Activated T-helper 2 cell treated with anti-CD3 and anti-CD28 coated beads, Interferon-gamma antibody, Interleukin-2, Interleukin-4, amounts not matched to agents 10 μg/mL and 5 μg/mL and 100 μg/mL, durations not matched to agents 14 hours and 24 hours and 36 hours (primary cell): ENCODE measurements at places on chromosomes 1 and 21.

DNA sequence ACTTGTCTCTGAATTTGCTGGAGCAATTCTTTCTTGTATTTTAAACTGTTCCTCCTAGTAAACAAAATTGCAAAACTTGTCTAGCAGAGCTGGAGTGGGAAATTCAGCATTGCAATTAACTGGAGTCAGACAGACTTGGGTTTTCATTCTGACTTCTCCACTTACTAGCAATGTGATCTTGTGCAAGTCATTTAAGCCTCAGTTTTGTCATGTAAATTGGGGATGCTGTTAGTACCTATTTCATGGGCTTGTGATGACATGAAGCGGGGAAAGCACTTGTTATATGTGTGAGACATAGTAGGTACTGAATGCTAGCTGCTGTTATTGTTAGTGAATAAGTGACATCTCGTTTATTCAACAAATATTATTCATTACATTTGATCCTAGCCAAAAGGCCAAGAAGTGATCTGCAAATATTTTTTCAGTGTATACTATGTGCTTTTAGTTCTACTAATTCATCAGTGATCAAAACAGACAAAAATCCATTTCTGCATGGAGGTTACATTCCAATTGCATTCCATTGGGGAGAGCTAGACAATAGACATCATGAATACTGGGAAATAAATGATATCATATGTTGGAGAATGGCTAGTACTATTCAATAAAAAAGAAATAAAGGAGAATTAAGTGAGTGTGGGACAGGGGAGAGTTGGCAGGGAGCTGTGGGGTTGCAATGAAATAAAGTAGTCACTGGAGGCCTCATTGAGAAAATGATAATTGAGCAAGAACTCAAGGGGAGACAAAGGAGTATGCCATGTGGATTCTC, 47.1 kb downstream of the CACHD1 start:
- no peak overlapping the region for H3K27ac ChIP-seq
- no peaks in the 10 kb centered on the region for H3K4me1 ChIP-seq
- no peak overlapping the region for H3K4me3 ChIP-seq
- peaks cover 9% of the 10 kb centered on the region for H3K27me3 ChIP-seq

DNA sequence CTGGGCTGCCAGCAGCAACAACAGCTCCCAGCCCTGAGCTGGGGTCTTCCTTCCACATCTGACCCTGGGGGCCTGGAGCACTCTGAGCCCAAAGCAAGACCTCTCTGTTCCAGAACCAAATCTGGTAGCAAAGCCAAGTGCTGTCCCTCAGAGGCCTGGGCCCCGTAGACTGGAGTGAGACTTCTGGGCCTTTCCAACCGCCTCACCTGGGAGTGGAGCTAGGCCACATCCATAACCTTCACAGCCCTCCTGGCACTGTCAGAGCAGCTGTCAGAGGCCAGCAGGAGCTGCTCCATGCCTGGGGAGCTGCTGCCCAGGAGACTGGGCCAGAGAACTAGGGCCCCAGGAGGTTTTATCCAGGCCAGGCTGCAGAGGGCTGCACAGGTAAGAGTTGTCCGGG, 15.4 kb upstream of the SLC5A9 start:
- H3K4me1 ChIP-seq, result peaks cover 2% of the 10 kb centered on the region
- H3K36me3 ChIP-seq, result no peaks in the 10 kb centered on the region
- no peak for DNase-seq
- H3K27ac ChIP-seq, result no peak overlapping the region
- H3K4me3 ChIP-seq, result no peak overlapping the region

GRCh38 chr21:45151445-45152160, 77.2 kb downstream of the ADARB1 start:
- peak overlapping the region; percentile 83 for H3K27ac ChIP-seq
- peak overlapping the region; percentile 45 for H3K4me3 ChIP-seq

GRCh38 chr1:67338642-67339041, 31.0 kb downstream of the IL12RB2 start:
- H3K4me3 ChIP-seq, result peak overlapping the region; percentile 37
- H3K27ac ChIP-seq, result peak overlapping the region; percentile 89
- H3K27me3 ChIP-seq, result no peaks in the 10 kb centered on the region
- no peak for DNase-seq

- H3K27ac ChIP-seq, result no peak overlapping the region
- no peaks in the 10 kb centered on the region for H3K36me3 ChIP-seq
- DNase-seq, result no peak
Measured at GRCh38 chr1:187275985-187276575, 447.3 kb downstream of the PLA2G4A start.

DNA sequence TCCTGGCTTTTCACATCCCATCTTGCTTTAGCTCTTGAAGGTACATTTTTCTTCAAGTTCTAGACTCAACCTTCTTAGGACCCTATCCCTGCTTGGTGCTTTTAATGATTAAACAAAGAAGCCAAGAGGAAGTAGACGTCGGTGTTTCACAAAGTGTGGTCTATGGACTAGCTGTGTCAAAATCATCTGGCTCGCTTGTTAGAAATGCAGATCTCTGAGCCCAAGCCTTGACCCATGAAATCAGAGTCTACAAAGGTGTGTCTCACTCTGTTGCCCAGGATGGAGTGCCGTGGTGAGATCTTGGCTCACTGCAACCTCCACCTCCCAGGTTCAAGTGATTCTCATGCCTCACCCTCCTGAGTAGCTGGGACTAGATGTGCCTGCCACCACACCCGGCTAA, 295.5 kb upstream of the KAZN start:
- no peak overlapping the region for H3K27ac ChIP-seq
- no peak for DNase-seq

DNA sequence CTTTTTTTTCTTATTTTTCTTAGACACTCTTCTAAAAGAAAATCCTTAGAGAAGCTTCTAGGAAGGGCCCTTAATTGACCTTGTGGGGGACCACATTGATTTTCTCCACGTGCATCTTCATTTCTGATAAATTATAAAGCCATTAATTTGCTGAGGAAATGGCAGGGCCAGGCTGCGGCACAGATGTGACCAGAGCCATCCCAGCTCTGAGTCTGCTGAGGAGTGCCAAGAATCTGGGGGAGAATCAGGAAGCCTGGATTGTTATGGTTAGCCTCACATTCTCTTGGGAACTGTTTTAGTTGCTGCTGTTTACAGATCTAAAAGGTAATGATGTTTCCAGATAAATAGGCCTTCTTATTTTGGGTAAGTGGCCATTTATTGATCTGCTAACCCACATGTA, 16.2 kb downstream of the PROX1 start:
- H3K4me3 ChIP-seq, result no peak overlapping the region
- no peaks in the 10 kb centered on the region for H3K4me1 ChIP-seq
- no peak for DNase-seq
- H3K27ac ChIP-seq, result no peak overlapping the region
- H3K36me3 ChIP-seq, result no peaks in the 10 kb centered on the region
- H3K27me3 ChIP-seq, result peaks cover 12% of the 10 kb centered on the region

GRCh38 chr1:243708210-243708609, 141.8 kb downstream of the AKT3 start:
- no peak for DNase-seq
- no peak overlapping the region for H3K27ac ChIP-seq
- H3K36me3 ChIP-seq, result no peaks in the 10 kb centered on the region
- no peak overlapping the region for H3K4me3 ChIP-seq
- no peaks in the 10 kb centered on the region for H3K27me3 ChIP-seq
- H3K4me1 ChIP-seq, result peaks cover 8% of the 10 kb centered on the region

DNA sequence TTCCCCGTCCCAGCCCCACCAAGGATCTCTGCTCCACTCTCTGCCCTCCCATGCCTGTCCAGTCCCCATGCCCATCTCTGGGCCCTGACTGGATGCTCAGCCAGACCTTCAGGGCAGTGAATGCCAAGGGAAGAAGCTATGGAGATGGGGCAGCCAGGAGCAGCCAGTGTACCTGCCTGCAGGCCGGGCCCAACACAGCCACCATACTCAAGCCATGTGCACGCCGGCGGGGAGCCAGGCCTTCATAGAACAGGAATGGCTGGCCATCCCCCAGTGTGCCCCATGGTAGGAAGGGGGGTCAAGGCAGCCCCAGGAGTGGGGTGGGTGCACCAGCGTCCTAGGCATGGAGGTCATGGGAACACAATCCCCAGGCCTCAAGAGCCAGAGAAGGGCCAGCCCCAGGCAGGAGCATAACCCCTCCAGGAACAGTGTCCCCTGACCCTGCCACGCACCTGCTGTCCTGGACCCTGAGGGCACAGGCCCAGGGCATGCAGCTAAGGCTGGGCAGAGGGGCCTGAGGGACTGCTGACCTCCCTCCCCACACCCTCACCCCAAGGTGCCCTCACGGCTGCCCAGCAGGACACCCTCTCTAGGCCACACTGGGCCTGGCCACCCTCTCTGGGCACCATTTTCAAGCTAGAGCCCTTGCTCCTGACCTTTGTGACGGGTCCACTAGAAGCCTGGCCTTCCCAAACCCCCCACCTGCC, 20.3 kb upstream of the ARF1 start:
- no peaks in the 10 kb centered on the region for H3K36me3 ChIP-seq
- DNase-seq, result no peak
- no peak overlapping the region for H3K4me3 ChIP-seq
- H3K27me3 ChIP-seq, result peaks cover 28% of the 10 kb centered on the region

DNA sequence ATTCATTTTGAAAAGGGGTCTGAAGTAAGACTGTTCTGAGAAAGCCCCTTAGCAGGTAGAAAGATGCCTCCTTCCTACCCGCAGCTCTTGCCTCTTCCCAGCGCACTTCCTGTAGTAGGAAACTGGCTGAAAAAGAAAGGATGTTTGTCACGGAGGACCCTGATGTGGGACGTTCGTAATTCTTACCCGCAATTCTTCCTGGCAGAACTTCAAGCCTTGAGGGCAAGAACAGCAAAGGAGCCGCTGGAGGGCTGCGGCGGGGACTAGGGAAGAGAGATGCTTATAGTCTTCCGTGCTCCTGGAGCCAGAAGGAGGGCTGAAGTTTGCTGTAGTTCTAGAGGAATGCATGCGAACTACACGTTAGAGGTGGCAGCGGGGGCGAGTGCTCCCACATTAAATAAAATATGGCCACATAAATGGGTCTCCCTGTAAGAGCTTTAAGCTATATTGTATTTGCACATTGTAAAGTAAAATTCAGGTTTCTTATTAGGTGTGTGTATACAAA, 6.3 kb downstream of the C1orf53 start:
- no peak overlapping the region for H3K27ac ChIP-seq
- H3K36me3 ChIP-seq, result no peaks in the 10 kb centered on the region
- peak overlapping the region; percentile 9 for H3K4me3 ChIP-seq
- H3K4me1 ChIP-seq, result peaks cover 51% of the 10 kb centered on the region

DNA sequence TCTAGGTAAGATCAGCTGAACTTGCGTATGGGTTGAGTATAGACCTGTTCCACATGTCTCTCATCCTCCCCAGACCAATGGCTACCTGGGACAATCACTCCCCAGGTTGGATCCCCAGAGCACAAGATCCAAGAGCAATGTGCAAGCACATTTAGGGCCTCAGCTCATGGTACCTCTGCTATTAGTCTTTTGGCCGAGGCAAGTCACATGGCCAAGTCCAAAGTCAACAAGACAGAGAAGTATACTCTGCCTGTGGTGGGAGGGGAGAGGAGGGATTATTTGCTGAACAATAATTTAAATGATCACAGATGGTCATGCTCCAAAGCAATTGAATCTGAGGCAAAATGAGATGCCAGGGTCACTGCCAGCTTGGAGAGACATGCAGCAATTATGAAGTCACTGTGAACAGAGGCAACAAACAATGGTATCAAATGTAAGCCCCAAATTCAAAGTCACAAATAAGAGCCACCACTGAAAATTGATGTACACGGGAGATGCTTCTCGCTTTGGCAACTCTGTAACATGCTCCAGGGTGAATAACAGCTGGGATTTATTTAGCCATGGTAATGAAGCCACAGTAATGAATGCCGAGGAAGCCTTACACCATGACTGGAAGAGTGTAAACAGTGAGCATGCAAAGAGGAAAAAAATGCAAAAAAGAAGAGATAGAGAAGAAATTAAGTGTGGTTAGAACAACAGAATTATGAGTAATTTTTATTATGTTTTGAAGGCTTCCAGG, 149.1 kb downstream of the ZNF281 start:
- H3K4me3 ChIP-seq, result no peak overlapping the region
- no peak for DNase-seq
- peaks cover 10% of the 10 kb centered on the region for H3K4me1 ChIP-seq
- H3K27me3 ChIP-seq, result peaks cover 34% of the 10 kb centered on the region
- H3K36me3 ChIP-seq, result no peaks in the 10 kb centered on the region
- H3K27ac ChIP-seq, result no peak overlapping the region

GRCh38 chr1:162921311-162921710, 60.3 kb upstream of the CCDC190 start:
- no peak overlapping the region for H3K4me3 ChIP-seq
- H3K4me1 ChIP-seq, result no peaks in the 10 kb centered on the region
- H3K27ac ChIP-seq, result no peak overlapping the region

- H3K4me1 ChIP-seq, result peaks cover 6% of the 10 kb centered on the region
- peaks cover 3% of the 10 kb centered on the region for H3K36me3 ChIP-seq
- no peak overlapping the region for H3K27ac ChIP-seq
- H3K4me3 ChIP-seq, result no peak overlapping the region
- no peaks in the 10 kb centered on the region for H3K27me3 ChIP-seq
Measured at GRCh38 chr21:46477765-46478164, 19.1 kb downstream of the DIP2A start.

DNA sequence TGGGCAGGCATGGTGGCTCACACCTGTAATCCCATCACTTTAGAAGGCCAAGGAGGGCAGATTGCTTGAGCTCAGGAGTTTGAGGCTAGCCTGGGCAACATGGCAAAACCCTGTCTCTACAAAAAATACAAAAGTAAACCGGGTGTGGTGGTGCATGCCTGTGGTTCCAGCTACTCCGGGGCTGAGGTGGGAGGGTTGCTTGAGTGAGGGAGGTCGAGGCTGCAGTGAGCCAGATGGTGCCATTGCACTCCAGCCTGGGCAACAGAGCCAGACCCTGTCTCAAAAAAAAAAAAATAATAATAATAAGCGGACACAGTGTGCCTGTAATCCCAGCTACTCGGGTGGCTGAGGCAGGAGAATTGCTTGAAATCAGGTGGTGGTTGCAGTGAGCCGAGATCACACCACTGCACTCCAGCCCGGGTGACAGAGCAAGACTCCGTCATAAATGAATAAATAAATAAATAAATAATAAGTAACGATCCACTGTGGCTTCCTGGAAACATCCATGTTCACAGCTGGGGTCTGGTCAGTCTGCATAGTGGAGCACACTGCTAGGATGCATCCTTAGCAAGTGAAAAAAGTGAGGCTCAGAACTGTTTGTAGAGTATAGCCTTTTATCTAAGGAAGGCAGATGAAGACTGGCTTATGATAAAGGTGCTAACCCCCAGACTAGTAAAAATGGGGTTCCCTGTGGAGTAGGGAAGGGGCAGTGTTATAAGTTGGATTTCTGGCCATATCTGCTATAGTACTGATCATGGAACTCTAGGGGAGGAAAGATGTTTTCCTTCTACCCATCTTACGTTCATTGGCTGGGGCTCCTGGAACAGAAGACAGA, 15.7 kb downstream of the PKNOX1 start:
- peaks cover 19% of the 10 kb centered on the region for H3K4me1 ChIP-seq
- no peaks in the 10 kb centered on the region for H3K27me3 ChIP-seq
- no peak for DNase-seq
- no peak overlapping the region for H3K4me3 ChIP-seq
